NCI-H524 treated with DMSO at 0.1 percent for 48 hours (cell line): ENCODE measurements at places on chromosomes 7 and 10.

DNA sequence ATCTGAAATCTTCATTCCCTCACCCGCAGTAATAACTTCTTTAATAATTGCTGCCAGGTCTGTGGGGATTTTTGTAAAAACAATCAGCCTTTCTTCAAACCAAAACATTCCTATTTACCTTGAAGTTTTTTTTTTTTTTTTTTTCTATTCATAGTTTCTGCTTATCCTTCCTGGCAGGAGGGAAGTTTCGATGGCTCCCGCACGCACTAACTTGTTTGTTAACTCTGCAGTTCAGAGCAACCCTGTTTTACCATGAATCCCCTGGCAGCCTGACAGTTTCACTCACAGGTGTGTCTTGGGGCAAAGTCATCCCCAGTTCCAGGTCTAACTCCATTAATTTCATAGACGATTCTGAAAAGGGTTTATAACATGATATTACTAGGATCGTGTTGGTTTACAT lies 149.3 kb downstream of the KLF6 start:
- no peak for DNase-seq

DNA sequence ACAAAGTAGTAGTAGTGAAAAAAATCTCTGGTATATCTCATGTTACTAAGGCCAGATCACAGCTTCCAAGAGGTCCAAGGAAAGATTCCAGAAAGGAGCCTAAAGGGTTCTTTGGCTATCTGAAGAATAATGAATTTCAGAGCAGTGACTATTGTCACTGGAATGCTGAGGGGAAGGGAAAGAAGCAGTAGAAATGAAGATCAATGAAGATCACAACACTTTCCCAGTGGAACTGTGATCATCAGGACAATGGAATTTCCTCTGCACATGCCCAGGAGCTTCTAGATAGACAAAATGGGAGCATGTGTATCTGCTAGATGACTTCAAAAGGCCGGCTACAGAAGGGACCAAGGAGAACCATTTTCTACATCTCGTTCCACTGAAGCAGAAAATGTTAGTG lies 219.5 kb upstream of the PHYHIPL start:
- no peak for DNase-seq

- no peak for DNase-seq
These were observed 94.2 kb downstream of the CD36 start for GRCh38 chr7:80732630-80733029.

DNA sequence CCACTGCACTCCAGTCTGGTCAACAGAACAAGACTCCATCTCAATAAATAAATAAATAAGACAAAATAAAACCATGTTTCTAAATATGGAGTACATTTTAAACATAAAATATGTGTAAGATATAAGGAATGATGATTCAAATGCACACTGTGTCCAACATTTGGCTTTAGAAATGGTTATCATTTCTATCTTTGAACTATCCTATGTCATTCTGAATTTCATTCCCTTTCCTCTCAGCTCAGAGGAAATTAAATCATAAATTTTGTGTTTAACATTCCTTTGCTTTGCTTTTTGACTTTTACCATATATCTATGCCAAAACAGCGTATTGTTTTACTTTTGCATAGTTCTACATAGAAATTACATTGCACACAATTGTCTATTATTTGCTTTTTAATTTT lies 130.9 kb downstream of the GNAT3 start:
- DNase-seq, result no peak

GRCh38 chr10:59880971-59881510 lies 25.3 kb downstream of the CCDC6 start:
- DNase-seq, result no peak

GRCh38 chr7:28470344-28470743 lies 58.0 kb downstream of the CREB5 start:
- no peak for DNase-seq

GRCh38 chr7:124432009-124432578 lies 333.5 kb downstream of the GPR37 start:
- DNase-seq, result no peak

- no peak for DNase-seq
These were observed 467.3 kb downstream of the PTPRN2 start for GRCh38 chr7:158120316-158120715.

- no peak for DNase-seq
These were observed 12.6 kb downstream of the KLLN start for GRCh38 chr10:87850742-87851205.

DNA sequence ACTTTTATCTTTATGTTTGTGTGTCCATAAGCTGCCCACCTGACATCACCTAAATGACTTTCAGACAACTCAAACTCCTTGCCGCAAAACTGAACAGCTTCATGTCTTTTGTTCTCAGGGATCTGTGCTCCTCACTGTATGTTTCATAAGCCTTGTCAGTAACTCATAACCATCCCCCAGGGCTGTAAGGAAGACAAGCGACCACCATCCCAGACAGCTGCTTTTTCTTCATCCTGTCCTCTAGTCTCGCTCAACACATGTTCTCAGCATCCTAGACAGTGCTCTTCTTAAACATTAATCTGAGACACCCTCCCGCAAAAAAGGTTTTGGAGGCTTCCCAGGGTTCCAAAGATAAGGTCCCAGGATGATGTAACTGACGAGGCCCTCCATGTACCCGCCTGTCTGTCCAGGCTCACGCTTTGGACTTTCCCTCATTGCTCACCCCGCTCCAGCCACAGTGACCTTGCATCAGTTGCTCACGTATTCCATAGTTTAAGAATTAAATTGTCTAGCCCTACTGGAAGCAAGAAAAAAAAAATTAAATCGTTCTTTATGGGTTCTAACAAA lies 69.8 kb downstream of the MAP3K8 start:
- DNase-seq, result no peak

DNA sequence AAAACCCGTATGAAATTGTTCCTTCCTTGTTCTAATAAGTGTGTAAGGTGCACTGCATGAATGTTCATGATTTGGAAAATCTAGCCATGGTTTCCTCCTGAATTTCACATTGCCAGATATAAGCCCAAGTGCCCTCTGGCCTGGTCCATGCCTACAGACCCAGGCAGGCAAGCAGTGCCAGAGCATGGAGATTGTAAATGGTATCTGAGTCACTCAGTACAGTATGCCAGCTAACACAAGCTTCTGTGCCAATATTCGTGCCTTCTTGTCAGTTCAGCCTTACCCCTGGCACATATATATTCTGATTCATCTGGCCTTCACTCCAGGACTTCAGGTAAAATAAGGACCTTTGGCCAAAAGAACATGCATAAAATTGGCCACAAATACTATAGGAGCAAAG lies 38.4 kb upstream of the PDE1C start:
- no peak for DNase-seq

DNA sequence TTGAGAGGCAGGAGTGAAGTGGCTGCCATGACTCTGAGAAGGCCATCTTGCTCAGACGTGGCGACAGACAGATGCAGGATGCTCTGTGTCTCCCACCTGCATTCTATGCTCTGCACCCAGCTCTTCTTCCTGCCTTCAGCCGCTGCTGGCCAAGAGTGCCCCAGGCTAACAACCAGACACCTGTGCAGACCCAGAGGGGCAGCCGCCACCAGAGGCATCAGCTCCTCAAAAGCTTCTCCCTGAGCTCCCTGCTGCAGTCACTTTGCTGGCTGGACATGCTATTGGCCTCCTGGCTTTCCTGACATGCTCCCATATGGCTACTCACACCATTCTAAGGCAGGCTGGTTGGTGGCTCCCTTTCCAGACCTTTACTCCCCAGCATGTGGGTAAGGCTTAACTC lies 70.6 kb upstream of the GRB10 start:
- DNase-seq, result no peak

DNA sequence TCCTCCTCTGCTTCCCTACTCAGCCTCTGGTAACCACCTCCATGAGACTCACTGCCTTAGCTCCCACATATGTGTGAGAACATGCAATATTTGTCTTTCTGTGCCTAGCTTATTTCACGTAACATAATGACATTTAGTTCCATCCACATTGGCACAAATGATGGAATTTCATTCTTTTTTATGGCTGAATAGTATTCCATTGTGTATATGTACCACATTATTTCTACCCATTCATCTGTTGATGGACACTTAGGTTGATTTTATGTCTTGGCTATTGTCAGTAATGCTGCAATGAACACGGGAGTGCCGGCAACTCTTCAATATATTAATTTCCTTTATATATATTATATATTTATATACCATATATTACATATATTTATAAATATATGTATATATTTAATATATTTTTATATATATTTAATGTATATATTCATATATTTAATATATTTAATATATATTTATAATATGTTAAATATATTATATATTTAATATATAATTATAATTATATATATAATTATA lies 1046.9 kb downstream of the DNAJB9 start:
- no peak for DNase-seq

GRCh38 chr7:24880886-24881285 lies 99.1 kb downstream of the OSBPL3 start:
- DNase-seq, result no peak

GRCh38 chr7:72785166-72785955 lies 42.6 kb downstream of the TYW1B start:
- DNase-seq, result no peak

GRCh38 chr7:127935847-127936376 lies 95.3 kb downstream of the LRRC4 start:
- DNase-seq, result peak; percentile 95

DNA sequence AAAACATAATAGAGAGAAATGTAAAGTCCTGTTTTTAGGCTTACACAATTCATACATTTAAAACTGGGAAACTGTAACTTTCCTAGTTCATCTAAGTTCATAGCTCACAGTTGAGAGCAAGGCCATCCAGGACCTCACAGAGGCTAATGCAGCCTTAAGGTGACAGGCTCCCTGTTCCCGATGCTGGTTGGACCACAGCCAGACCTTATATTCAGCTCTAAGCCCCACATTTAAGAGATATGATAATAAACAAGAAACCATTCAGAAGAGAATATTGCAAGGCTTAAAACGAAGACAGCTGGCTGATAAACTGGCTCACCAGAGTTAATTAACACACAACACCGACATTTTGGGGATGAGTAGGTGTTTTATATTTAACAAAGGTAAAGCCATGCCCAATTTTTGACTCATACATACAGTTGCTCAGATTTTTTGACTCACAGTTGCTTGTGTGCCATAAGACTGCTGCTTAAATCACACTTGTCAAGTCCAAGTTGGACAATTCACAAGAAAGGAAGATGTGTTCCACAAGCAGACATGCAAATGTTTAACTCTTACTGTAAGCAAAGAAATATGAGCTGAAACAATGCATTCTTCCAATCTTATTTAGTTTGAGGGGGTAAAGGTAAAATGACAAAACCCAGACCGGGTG lies 41.1 kb upstream of the TMEM213 start:
- no peak for DNase-seq

DNA sequence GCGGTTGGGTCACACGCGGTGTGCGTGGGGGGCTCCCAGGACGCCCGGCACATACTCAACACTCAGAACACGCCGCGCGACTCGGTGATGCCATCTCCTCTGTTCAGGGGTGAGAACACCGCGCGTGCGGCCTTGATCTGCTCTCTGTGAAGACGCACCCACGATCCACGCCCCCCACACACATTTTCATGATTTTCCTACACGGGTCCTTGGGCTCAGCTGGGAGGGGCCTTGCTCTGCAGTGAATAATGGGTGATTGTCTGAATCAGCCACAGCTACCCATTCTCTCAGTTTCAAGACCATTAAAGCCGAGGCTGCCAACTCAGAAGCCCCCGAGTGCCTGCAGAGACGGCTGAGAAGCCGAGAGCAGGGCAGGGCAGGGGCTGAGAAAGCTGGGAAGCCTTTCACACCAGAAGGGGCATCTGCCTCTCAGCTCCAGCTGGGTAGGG lies 54.3 kb upstream of the PDGFA start:
- DNase-seq, result no peak

DNA sequence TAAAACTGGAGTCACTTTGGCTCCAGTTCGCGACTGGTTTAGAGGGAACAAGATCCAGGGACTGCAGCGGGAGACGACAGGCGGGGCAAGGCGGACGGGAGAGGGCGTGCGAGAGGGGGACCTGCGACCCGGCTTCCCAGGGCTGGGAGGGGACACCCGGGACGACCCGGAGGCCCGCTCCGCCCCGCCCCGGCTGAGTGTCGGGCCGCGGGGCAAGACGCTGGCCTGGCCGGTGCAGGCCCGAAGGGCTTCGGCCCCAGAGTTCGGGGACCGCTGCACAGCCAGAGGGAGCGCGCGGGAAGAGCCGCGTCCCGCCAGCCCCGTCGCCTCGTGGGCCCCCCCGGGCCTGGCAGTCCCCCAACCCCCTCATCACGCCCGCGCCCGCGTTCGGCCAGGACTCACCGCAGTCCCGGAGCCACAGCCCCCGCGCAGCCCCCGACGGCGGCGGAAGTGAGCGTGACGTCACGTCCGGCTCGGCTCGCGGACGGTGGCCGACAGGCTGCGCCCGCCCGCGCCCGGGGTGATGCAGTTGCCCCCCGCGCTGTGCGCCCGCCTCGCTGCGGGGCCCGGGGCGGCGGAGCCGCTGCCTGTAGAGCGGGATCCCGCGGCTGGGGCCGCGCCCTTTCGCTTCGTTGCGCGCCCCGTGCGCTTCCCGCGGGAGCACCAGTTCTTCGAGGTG lies at the start of the genes TUBGCP2 and ZNF511:
TSS of gene TUBGCP2 (minus strand) at position 452 of the 679 bp plus-strand sequence. CDS start 5,931 bp downstream, outside the sequence.
TSS of gene ZNF511 (plus strand) at position 494 of the 679 bp plus-strand sequence. CDS start at position 524, 30 bp downstream.
- no peak for DNase-seq

DNA sequence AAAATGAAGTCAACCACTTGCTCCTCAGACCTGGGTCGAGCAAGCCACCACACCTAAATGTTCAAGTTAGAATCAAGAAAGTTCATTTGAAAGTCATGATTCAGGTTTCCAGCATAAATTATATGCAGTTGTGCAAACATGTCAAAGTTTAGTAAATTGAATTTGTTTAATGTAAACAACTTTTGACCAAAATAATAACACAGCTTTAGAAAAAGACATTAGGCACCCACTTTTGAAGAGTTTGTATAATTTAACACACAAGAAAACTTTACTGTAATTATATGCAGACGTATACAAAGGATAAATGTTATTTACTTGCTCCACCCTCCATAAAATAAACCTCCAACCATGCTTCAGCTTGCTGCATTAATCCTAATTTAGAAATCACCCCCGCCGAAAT lies 680.0 kb downstream of the LRMDA start:
- no peak for DNase-seq

- DNase-seq, result no peak
These were observed 343.9 kb downstream of the BMPER start for GRCh38 chr7:34249192-34249591.

- no peak for DNase-seq
These were observed 217.3 kb downstream of the HERPUD2 start for GRCh38 chr7:35477609-35478008.

DNA sequence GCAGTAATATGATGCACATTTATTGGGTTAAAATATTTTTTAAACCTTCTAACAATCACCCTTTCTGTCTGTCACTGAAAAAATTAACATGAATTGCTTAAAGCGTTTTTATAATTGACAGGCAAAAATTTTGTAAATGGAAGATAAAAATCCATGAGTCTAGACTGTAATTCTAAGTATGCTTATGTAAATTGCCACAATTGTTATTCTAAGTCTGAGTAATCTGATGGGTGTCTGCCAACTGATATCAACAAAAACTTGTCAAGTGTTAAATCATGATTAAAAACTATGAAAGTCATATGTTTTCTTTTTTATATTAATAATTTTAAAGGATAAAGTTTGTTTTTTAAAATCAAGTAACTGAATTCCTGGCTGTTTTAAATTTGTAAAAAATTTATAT lies 208.2 kb downstream of the CDK14 start:
- DNase-seq, result no peak

GRCh38 chr10:78304091-78305045 lies 270.7 kb downstream of the RPS24 start:
- no peak for DNase-seq

- no peak for DNase-seq
These were observed 80.0 kb downstream of the CFAP58 start for GRCh38 chr10:104433669-104434068.
